ENCODE measurements at places on chromosomes 5 and 9.

DNA sequence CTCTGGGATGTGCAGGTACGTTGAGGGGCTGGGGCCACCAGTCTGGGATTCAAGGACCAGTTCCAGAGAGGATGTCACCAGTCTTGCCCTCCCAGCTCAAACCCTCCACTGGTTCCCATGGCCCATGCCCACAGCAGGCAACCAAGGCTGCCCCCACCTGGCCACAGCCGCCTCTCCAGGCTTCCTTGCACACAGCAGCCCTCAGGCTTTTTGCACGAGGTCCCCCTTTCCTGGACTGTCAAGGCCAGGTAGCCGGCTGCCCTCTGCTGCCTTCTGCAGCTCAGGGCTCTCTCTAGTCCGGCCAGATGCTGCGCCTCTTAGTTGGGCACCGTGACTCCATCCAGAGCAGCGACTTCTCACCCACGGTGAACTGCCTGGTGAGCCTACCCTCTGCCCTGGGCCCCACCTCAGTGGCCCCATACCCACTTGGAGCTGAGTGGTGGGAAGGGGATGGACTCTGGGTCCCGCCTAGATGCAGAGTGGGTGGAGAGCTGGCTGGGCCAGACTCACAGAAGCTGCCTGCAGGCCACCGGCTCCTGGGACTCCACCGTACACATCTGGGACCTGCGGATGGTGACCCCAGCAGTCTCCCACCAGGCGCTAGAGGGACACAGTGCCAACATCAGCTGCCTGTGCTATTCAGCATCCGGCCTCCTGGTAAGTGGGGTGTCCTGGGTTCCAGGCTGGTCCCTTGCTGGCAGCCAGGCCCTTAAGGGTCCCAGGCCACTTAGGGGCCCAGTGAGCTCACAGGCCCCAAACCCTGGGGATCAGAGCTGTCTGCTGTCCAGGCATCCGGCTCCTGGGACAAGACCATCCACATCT, 2.9 kb downstream of the WDR38 start:
- no peak for DNase-seq

GRCh38 chr5:55052383-55052931, 28.4 kb downstream of the GZMK start:
- DNase-seq, result no peak

DNA sequence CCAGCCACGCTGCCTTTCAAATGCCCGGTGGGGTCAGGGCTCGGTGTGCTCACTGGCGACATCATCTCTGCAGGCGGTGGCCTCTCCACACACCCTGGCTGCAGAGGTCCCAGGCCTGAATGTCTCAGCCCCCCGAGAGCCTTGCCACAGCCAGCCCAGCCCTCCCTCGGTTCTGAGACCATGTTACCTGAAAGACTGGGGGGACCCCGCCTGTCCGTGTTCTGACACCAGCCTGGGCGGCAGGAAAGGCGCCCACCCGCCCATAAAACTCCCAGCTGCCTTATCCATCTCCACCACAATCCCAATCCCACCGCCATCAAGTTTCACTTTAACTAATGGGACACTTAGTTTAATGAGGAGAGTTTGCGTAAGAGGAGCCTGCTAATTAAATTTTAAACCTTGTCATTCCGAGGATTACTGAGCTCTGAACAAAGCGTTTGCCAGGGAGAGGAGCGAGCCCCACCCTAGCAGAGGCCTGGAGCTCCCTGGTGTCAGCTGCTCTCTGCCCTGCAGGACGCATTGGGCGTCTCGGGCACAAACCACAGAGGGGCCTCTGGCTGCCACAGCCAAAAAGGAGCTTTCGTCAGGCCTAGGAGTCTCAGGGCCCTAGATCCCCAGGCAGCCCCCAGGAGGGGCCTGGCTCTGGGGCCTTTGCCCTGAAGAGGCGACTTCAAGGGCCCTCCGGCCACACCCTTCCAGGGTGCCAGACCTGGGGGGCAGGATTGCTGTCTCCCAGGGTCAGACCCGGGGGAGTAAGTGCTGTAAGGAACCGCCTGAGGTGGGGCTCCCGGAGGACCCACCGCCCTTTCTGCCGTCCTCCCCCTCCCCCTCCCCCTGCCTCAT, 15.3 kb downstream of the LHX3 start:
- no peak for DNase-seq

- no peak for DNase-seq
Measured at GRCh38 chr5:139744471-139745131, 51.0 kb upstream of the PSD2 start.

DNA sequence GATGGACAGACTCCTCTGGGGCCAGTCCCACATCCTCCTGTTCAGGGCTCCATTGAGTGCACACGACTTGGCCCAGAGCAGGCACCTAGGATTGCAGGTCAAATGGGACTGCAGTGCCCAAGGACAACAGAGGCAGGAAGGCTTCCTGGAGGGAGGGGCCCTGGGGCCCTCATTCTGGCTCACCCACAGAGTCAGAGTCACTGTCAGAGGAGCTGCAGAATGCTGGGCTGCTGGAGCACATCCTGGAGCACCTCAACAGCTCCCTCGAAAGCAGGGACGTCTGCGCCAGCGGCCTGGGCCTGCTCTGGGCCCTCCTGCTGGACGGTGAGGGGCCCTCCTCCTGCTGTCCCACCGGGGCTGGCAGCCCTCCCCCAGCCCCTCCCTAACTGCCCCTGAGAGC, 15.1 kb downstream of the REXO4 start:
- DNase-seq, result no peak

DNA sequence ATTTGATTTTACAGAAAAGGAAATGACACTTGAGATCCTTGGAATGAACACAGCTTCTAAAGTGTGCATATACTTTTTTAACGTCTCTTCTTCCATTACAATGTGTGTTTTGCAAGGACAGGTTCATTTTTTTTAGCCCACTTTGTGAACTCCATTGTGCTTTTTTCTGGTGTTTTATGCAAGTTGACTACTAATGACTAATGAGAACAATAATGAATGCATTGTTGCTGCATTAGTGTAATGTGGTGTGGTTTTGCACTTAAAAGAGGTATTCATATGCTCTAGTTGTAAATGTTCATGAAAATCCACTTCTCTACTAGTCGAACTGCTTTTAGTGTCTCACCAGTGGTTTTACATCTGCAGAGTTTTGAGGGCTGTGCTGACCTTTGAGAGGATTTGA, 93.6 kb downstream of the UHRF2 start:
- no peak for DNase-seq

DNA sequence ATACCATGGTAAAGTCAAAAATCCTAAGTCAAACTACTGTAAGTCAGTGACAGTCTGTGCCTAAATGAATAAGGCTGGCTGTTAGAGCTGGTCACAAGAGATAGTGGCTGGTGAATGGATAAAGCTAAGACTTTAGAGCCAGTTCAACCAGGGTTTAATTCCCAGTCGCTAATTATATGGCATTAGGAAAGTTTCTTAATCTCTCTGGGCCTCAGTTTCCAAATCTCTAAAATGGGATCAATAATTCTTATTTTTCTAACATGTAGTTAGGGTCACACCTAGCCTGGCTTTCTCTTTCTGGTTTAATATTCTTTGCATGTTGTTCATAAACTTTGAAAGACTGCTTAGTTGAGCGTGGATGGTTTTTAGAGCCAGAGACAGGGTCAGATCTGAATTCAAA, 64.8 kb downstream of the SMIM15 start:
- no peak for DNase-seq
